ENCODE measurements at places on chromosomes 6 and 20.

- peak; percentile 51 for DNase-seq
These were observed 3.9 kb upstream of the SOX4 start for GRCh38 chr6:21589352-21590345.

DNA sequence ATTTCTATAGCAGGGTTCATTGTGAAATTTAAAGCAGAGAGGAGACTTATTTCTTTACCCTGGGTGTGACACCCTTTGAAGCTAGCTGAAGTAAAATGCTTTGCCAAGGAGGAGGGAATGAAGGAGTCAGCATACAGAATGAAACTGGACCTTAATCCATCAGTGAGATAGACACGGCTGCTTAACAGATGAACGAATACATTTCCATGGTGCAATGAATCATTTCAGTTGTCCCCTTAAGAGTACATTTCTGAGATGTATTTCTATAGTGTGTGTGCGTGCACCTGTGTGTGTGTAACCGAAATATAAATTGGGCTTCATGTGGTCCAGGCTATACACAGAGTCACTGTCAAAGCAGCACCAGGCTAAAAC is 73.8 kb upstream of the CD93 start:
- DNase-seq, result no peak

GRCh38 chr6:100678027-100678426 is 203.1 kb downstream of the ASCC3 start:
- peak; percentile 29 for DNase-seq

DNA sequence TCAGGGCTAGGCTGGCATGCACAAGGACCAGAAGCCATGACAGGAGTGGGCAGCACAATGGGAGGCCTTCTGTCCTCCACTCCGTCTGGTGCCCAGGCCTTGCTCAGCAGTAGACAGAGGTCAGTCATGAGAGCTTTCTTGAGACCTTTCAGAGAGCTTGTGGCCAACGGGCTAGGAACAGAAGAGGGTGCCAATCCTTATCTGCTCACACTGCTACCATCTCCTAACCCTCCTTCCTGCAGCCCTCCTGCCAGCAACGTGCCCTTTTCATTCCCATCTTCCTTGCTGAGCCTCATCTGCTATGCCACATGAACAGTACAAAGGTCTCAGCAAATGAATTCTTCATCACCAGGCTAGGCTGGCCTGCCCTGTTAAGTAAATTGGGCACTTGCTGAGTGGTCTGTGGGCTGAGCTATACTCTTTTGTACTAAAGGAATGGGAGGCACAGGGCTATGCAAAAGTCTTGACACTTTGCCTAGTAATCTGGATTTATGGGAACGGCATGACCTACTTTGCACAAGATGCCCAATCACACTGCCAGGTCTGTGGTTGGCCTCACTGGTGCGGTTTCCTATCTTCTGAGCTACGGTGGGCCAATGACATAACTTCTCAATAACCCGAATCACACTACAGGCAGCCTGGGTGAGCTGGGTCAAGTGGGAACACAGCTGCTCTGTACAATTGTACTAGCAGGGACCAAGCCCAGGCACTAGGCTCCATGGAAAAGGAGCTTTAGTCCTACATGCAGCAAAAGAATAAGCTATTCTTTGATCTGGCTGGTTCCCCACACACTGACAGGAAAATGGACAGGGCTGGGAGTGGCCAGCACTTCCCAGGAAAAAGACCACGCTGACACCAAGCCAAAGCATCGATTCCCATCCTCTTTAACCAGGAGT is 47.8 kb downstream of the ELOVL5 start:
- DNase-seq, result peak; percentile 28

GRCh38 chr6:157980288-157981131 is 1.2 kb upstream of the SYNJ2 start:
- no peak for DNase-seq

DNA sequence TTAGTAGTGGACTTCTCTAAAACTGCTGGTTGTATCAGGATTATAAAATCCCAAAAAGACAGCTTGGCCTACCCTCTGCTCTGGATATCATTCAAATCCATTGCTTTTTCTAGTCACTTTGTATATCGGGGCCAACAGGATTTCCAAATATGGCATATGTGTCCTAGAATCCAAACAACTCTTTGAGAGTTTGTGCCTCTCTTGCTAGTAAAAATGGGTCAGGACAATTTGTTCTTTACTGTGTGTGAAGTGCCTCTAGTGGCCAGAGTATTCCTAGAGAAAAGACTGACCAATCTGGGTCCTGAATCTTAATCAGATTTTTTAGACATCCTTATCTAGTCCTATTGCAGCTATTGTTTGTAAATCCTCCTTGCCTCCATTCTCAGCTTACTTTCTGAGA is 33.5 kb upstream of the MANEA start:
- no peak for DNase-seq

- no peak for DNase-seq
These were observed 390.9 kb upstream of the SULF2 start for GRCh38 chr20:48176139-48176538.

- no peak for DNase-seq
These were observed 8.9 kb downstream of the TREM1 start for GRCh38 chr6:41277605-41278004.

DNA sequence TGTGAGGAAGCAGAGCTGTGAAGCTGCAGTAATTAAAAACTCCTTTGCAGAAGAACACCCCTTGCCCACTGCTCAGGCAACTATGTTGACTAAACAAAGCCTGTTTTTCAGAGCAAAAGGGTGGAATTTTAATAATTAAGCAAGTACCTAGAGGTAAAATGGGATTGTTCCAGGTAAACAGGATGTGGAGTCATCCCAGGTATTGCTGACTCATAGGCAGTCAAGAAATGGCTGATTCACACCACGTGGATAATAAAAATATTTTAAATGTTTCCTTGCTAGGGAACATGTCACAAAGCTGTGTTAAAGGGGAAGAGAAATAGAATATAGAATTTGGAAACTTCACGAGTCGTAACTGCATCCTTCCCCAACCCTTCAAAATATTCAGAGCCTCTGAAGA is 491.8 kb downstream of the BTBD3 start:
- no peak for DNase-seq

DNA sequence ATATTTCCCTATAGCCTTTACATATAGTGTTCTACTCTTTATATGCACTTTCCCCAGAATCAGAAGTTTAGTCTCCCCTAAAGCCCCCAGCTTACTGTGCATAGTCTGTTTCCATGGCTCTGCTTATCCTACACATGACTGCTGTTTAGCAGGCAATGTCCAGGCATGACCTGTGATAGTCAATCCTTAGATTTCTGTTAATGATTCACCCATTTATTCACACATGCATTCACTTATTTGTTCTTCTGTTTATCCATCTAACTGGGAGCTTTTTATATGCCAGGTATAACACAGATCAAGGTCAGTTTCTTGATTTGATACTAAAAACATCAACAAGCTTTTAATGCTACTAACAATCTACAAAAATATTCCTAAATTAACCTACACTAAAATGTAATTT is 300.8 kb downstream of the PHF3 start:
- no peak for DNase-seq

DNA sequence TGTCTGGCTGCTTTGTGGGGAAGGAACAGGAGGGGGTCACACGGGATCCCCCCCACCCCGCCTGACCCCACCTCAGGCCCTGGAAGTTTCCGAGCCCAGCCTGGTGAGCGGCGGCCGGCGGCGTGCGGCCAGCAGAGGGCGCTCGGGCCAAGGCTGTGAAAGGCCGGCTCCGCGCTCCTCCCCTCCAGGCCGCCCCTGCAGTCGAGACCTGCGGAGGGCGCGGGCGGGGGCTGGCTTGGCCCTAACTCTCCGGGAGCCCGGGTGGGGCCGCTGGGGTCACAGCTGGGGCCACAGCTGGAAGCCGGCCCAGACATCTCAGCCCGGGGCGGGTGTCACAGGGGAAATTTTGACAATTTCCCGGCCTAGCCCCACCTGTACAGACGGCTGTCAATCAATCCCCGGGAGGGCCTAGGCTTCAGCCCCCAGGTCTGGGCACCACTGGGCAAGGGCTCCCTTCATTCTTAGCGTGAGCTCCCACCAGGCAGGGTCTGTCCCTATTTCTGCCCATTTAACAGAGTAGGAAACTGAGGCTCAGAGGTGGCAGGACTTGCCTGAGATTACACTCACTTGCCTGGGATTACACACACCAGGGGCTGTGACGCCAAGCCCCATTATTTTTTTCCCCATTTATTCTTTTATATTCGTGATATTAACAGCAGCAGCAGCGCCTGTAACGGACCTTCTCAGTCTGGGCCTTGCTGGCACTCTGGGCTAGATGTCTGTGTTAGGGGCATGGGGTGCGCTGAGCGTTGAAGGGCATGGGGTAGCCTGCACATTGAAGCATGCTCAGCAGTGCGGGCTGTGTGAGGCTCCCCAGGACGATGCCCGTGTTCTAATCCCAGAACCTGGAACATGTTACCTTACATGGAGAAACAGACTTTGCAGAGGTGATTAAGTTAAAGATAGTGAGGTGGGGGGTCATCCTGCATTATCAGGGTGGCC is 23.0 kb downstream of the ZBP1 start:
- peak; percentile 58 for DNase-seq

DNA sequence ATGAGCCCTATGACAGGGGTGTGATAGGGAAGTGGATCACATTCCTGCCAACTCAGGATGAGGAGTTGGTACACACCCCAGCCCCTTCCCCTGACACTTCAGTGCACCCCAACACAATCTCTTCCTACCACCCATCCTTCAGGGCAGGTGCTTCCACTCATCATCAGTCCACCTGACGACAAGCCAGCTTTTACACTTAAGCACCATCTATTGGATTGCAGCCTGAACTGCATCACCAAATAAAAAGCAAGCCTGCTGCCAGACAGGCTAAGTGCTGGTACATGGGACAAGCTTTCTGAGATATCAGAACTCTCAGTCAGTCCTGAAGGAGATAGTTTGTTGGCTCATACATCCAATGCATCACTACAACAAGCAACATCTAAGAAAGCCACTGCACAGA is 69.0 kb upstream of the TMEM200A start:
- DNase-seq, result no peak

DNA sequence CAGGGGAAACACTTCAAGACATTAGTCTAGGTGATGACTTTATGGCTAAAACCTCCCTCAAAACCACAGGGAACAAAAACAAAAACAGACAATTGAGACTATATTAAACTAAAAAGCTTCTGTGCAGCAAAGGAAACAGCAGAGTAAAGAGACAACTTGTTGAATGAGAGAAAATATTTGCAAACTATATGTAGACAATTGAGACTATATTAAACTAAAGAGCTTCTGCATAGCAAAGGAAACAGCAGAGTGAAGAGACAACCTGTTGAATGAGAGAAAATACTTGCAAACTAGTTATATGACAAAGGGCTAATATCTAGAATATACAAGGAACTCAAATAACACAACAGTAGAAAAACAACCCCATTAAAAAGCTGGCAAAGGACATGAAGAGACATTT is 136.4 kb downstream of the IBTK start:
- no peak for DNase-seq

- no peak for DNase-seq
These were observed 195.4 kb downstream of the ASCC3 start for GRCh38 chr6:100685747-100686146.

GRCh38 chr6:167056370-167056769 is 57.2 kb downstream of the CEP43 start:
- no peak for DNase-seq

DNA sequence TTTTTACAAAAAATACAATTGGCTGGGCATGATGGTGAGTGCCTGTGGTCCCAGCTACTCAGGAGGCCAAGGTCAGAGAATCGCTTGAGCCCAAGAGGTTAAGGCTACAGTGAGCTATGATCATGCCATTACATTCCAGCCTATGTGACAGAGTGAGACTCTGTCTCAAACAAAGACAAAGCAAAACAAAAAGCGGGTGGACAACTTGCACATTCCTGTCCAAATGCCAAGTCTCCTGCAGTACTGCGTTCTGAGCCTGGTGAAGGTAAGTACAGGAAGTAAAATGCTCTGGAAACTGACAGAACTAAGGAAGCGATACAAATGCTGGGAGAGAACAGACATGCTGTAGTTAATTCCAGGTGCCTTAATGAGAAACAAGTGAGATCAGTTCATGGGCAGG is 20.4 kb upstream of the TMEM242 start:
- no peak for DNase-seq

- DNase-seq, result no peak
These were observed 75.3 kb upstream of the CCN6 start for GRCh38 chr6:111978532-111979149.

- no peak for DNase-seq
These were observed 317.5 kb downstream of the UTRN start for GRCh38 chr6:144602523-144603180.

- DNase-seq, result no peak
These were observed 6.8 kb upstream of the ARMC2 start for GRCh38 chr6:108841377-108841855.

GRCh38 chr6:10369896-10370295 is 45.0 kb downstream of the TFAP2A start:
- no peak for DNase-seq

DNA sequence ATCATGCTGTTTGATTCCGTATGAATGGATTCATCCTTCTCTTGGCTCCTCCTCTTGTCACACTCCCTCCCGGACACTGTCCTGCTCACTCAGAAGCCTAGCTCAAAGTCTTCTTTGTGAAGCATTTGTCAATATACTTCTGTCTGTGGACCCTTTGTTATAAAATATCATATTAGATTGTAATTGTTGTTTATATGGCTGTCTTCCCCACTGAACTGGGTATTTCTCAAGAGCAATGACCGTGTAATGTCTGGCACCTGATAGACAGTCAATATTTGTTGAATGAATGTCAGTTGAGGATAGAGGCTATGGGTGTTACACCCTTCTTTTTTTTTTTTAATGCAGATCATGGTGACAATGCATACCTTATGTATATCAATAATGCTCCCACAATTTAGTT is 335.3 kb downstream of the SOX4 start:
- DNase-seq, result no peak

DNA sequence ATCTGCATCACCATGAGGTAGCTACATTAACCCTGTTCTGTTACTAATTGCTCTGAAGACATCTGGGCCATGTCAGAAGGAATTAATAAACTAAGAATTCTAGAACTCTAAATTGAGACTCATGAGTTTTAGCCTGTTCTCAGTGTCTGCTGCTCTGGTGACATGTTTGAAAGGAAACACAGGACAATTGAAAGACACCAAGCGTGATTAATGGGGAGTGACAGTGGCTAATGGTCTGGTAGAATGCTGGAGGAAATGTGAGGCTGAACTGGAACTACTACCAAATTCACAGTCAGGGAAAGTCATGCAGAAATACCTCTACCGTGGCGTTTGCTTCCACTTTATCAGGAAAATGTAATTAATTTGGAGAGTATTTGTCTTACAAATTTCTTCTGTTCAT is 140.0 kb downstream of the TBC1D7 start:
- DNase-seq, result no peak

- DNase-seq, result no peak
These were observed 406.6 kb upstream of the IRAK1BP1 start for GRCh38 chr6:78460711-78461110.
